ENCODE measurements at places on chromosomes 5 and 9. TPM values are rescaled to one million over a fixed set of nuclear protein-coding genes. Genes with fewer than 3 reads are reported as not detected.
A peak's percentile ranks its signal among the peaks of the same experiment; 100 is the strongest.

GRCh38 chr5:34666392-34667080 lies 10.4 kb downstream of the RAI14 start:
- peaks cover 6% of the 10 kb centered on the region for H3K4me1 ChIP-seq
- H3K27ac ChIP-seq, result no peak overlapping the region
- H3K36me3 ChIP-seq, result no peaks in the 10 kb centered on the region
- no peaks in the 10 kb centered on the region for H3K27me3 ChIP-seq
- DNase-seq, result no peak

CDKN2A gene
- not detected for total RNA-seq

PCDHB2 gene
- total RNA-seq, result 8.4 TPM

DNA sequence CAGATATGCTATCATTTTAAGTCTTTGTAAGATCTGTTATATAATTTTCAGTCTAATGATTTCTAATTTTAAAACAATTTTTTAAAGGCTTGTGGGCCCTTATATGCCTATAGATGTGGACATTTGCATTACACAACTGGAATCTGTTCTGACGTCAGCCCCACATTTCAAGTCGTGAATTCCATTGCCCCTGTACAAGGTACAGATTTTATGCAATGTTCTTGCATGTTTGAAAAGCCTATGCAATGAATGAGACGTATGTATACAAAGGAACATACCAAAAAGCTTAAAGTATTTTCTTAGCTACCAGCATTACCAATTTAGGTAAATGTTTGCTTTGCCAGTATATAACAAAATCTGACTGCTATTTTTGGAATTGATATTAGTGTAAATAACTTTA lies 77.2 kb downstream of the ITGA1 start:
- H3K36me3 ChIP-seq, result no peaks in the 10 kb centered on the region
- H3K27me3 ChIP-seq, result no peaks in the 10 kb centered on the region
- DNase-seq, result no peak
- H3K27ac ChIP-seq, result peak overlapping the region; percentile 67

DNA sequence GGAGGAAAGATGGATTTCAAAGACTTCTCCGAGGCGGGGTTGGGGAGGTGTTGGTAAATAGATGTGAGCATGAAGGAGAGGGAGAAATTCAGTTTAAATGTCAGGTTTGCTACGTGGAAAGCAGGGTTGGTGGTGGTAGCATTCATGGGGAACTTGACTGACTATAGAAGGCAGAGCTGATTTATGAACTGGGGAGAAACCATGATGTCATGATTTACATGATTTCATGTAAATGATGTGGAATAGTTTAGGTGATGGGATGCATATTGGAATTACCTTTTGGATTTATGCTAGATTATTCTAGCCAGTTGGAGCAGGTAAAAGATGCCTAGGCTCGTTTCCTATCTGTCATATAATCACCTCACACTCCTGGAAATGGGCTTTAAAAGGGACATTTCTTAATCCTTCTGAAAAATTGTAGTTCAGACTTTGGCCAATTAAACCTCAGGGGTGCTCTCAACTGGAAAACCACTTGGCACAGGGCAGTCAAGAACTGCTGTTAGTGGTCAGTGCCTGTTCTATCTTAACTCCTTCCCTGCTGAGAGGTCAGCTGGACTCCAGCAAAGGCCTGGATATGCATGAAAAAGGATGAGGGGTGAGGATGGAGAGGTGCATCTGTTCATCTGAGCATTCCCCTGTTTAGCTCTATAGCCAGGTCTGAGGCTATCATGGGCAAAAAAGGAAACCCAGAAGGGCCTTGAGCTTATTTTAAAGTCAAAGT lies 50.1 kb upstream of the BASP1 start:
- no peaks in the 10 kb centered on the region for H3K4me1 ChIP-seq
- no peaks in the 10 kb centered on the region for H3K36me3 ChIP-seq
- no peaks in the 10 kb centered on the region for H3K27me3 ChIP-seq
- DNase-seq, result no peak
- no peak overlapping the region for H3K27ac ChIP-seq

Data from uterus (tissue), 4 donors.